GDM1 (cell line): ENCODE measurements at places on chromosomes 5 and 9.

DNA sequence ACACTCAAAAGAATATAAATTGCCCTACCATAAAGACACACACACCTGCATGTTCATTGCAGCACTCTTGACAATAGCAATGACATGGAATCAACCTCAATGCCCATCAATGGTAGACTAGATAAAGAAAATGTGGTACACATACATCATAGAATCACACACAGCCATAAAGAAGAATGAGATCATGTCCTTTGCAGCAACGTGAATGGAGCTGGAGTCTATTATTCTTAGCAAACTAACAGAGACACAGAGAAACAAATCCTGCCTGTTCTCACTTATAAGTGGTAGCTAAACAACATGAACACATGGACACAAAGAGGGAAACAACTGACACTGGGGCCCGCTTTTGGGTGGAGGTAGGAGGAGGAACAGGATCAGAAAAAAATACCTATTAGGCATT is 2062.2 kb upstream of the CDH6 start:
- no peak for DNase-seq

DNA sequence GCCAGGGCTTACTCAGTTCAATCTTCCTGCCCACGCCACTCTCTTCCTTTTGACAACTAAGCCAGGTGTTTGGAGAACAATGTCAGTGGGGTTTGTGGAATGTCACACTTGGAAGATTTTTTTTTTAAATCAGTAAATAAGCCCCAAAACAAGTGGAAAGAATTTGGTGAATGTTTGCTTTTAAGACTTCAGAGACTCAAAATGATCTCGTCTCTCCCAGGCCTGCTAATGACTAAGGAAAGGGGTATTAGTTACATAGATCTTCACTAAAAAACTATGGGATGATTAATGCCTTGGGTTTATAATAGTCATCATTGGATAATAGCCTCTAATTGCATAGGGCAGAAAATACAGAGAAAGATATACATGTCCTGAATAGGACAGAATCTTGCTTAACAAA is 166.4 kb downstream of the DMRT2 start:
- no peak for DNase-seq

- DNase-seq: no peak
Measured at GRCh38 chr5:176447591-176447977, 601 bp upstream of the FAF2 start.

DNA sequence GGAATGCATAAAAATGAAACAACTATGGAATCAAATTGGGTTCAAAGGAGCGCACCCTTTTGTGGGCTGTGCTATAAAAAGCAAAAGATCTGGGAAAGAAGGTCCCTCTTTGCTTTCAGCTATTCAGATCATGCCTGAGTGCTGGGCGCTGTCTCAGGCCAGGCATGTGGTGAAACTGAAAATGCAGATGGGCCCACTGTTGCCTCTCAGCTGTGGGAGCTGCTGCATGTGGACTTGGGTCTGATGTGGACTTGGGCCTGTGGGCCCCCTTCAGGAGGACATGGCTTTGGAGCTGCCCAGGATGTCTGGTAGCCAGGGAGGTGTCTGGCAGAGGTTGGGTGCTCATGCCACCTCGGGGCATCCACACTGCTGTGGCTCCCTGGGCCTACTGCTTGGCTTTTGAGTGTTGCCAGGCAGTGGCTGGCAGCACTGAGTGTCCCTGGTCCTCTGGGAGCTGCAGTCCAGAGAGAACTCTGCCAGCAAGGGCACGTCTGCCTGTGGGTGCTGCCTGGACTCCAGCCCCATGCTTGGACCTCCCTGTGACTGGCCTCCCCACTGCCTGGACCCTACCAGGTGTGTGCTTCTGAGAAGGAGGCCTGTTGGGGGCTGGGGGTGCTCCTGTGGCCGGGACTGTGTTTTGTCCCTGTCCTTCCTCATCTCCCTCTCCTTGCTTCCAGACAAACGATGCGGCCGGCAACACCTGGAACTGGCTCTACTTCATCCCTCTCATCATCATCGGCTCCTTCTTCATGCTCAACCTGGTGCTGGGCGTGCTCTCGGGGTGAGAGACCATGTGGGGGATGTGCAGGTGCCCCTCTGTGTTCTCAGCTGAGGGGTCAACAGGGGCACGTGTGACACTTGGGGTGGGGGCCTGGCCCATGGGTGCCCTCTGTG is 74.3 kb downstream of the CACNA1B start:
- DNase-seq: no peak

DNA sequence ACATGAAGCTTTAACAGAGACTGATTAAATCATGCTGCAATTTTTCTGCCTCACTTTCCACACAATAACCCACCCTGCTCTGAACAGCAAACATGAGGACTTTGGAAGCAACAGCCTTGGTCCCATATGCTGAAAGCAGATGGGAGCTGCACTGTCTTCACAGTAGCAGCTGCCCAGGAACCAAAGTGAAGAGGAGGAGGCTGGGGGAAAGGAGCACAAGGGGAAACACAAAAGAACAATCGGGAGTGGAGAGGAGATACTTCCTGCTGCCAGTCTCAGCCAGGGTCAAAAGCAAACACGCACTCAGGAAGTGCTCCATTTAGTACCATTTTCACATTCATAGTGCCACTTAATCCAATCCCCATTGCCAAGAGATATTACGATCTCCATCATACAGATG is 183.3 kb upstream of the PUM3 start:
- no peak for DNase-seq

- no peak for DNase-seq
Measured at GRCh38 chr5:139399501-139400121, 4.3 kb downstream of the SPATA24 start.
